Cortex of kidney (tissue), 1 donor: ENCODE measurements at places on chromosomes 4 and X.

DNA sequence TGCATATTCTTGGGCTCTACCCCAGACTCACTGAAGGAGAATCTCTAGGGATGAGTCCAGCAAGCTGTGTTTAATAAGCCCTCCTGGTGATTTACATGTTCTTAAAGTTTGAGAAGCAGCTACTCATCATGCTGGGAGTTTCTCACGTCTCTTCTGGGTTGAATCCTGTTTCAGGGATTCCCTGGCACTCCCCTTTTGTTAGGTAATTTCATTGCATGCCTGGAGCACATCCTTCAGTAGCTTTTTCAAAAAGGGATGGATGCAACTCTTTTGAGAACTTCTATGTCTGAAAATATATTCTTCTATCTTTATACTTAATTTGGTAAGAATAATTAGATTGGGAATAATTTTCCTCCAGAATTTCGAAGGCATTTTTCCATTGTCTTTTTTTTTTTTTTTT is 4.4 kb downstream of the EVC start:
- DNase-seq: no peak

DNA sequence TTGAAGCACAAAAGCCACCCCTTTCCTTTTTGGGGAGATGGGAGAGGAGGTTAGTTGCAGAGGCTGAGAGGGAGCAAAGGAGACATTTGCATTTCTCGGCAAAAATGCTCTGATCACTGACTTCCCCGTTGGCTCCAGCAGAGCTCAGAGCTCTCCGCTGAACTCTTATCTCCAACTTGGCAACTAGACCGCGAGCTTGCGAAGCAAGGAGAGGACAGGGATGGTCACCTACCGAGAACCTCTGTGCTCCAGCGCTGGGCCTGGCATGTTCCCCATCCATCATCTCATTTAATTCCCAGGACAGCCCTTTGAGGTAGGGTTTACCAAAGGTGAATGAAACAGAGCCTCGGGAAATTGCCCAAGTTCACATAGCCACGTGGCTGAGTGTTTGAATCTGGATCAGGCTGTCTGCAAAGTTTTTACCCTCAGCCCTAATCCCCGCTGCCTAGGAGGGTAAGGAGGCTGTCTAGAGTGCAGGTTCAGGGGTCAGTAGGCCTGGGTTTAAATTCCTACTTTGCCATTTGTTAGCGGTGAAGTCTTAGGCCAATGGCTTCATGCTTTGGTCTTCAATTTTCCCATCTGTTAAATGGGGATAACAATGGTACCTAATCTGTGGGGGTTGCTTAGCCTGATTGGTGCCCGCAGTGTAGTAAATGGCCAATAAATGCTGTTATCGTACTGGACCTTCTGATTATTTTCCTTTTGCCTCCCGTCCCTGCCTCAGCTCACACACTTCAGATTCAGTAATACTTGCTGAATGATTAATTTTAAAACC is 3.8 kb upstream of the CITED1 start:
- DNase-seq: no peak

DNA sequence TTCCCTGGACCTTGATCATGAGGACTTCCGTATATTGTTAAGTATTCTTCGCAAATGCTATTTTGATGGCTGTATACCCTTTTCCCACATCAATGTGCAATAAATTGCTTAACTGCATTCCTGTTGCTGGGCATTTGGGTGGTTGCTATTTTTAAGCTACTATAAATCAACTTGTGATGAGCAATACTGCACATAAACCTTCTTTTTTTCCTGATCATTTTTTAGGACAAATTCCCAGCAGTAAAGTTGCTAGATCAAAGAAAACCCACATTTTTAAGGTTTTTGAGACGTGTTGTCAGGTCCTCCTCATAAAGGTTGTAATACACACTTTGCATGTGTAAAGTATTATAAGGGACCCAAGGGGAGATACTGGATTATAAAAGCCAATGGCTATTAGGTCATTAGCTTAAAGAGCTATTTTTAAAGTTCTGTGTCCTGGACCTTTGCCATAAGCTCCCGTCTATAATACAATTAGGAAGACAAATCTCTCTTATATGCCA is 35.6 kb downstream of the LIMCH1 start:
- no peak for DNase-seq

GRCh38 chrX:25016361-25016671 is 551 bp upstream of the ARX start:
- no peak for DNase-seq

DNA sequence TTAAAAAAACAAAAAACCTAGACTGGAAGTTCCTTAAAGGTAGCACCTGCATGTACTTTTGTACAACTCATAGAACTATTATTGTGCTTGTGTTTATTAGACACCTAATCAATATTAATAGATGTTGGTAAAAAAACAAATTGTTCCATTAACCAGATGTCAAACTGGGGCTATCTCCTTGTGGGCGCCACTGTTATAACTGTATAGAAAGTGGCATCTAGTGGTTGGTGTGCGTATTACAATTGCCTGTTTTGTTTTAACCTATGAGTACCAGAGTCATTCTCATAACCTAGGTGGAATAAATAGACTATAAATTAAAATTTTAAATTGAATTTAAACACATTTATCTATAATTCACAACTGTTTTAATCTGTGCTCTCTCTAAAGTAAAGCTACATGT is 97.4 kb downstream of the COL4A5 start:
- DNase-seq: no peak
